Myocyte (in vitro differentiated cells): ENCODE measurements at places on chromosomes 3 and 15.

- DNase-seq = no peak
Measured at GRCh38 chr3:107699682-107700081, 176.9 kb downstream of the BBX start.

GRCh38 chr3:15044326-15044725, 20.8 kb downstream of the MRPS25 start:
- no peak for DNase-seq

- DNase-seq = peak; percentile 3
Measured at GRCh38 chr3:157913741-157914150, 192.5 kb downstream of the SHOX2 start.

DNA sequence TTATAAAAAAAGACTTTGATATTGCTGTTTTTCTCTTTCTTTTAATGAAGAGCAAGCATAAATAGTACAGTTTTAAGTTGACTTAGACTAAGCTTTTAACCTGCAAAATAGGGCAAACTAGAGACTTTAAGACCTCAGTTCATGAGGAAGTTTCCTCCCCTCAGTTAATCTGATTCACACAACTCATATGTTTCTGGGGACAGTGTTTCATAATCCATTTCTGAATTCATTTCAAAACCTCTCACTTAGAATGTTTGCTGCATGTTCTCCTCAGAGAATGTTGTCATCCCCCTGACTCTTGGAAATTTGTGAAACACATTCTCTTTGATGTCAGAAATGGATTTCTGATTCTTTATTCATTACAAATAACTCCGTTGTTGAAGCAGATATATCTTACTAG, 79.3 kb upstream of the SKOR1 start:
- DNase-seq = no peak

DNA sequence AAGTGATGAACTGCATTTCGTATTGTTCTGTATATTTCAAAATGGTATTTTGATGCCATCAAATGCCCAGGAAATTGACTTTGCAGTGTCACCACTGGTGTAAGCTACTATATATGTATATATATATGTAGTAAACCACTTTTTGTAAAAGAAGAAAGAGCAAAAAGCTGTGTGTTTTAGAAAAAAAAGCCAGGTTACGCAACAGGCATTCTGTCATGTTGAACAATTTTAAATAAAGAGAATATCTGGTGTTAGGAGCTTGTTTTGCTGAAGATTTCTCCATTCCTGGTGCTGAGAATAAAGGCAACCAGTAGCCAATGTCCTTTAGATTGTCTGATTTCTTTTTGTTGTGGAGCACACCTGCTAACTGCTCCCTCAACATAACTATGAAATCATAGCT, 3.7 kb upstream of the ABHD10 start:
- no peak for DNase-seq

- no peak for DNase-seq
Measured at GRCh38 chr15:84836844-84837243, 19.7 kb downstream of the ALPK3 start.

DNA sequence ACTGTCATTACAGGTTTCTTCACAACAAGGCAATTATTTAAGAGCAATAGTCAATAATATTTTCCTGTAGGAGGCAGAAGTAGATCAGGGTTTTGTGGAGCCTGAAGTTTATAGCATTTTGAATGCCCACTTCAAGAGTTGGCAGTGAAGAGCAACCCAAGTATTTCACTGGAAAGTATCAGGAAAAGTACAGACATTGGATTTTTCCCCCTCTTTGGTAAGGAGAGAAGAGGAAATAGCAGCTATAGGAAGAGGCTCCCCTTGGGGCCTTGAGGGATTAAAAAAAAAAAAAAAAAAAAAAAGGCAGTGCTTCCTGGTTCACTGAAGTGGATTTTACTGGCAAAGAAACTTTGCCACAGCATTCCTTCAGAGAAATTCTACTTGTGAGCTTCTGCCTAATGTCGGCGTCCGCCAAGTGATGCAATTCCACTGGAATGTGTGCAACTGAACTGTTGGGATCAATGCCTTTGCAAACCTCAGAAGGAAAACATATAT, 5.7 kb upstream of the CNTN6 start:
- DNase-seq = peak; percentile 3

- DNase-seq = peak; percentile 2
Measured at GRCh38 chr3:109224333-109224732, 87.8 kb downstream of the C3orf85 start.

GRCh38 chr15:31200735-31201151, 99.2 kb upstream of the TRPM1 start:
- peak; percentile 59 for DNase-seq

DNA sequence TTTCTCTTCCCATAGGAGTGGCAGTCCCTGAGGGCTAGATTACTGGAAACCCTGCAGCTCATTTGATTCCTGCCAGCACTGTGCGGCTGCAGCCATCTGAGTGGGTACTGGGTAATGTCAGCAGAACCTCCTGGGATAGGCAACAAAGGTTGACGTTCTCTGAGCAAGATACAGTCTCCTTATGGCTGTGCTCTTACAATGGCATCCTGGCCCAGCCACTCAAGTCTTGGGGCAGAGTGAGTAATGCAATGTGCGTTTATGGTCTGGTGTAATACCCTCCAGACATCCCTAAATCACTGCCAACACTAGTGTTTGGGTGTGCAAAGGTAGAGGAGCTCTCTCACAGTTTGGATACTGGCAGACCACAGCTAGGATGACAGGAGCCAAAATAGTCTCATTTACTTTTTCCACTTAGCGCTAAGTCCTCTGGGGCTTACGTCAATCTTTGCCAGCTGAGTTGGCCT, 775.8 kb downstream of the ZNF385D start:
- DNase-seq = no peak

DNA sequence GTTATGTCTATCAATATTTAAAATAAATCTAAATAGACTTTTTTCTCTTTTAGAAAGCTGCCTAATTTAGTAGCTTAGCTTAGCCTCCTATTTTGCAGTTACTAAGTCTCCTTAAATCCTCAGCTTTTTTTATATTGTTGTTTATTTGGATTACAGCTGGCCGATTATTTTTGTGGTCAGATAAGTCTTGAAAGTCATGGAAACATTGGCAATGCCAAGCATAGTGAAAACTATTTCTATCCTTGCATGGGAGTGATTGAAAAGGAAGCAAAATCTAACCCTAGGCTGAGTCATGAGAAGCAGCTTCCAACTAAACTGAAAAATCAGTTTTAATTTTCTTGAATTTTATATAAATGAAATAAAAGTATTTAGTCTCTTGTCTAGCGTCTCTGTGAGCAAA, 1063.0 kb upstream of the GBE1 start:
- no peak for DNase-seq

- no peak for DNase-seq
Measured at GRCh38 chr3:54262541-54262940, 140.2 kb downstream of the CACNA2D3 start.

- no peak for DNase-seq
Measured at GRCh38 chr3:114606336-114606735, 312.5 kb downstream of the TIGIT start.

GRCh38 chr15:95681836-95682544, 648.5 kb upstream of the NR2F2 start:
- peak; percentile 26 for DNase-seq

- peak; percentile 91 for DNase-seq
Measured at GRCh38 chr3:48018841-48019240, 2.6 kb upstream of the MAP4 start.

DNA sequence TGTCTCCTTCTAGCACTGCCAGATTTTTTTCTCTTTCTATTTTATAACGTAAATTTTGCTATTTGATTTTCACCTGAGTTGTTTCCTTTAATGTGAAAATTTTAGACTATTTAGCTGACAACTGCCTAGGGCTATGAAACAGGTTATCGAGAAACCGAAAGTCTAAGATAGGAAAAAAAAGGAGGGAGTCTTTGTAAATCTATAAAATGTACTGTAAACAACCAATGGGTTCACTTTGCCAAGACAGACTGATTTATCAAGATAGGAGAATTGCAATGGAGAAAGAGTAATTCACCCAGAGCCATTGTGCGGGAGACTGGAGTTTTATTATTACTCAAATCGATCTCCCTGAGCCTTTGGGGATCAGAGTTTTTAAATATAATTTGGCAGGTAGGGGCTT, 50.0 kb downstream of the TM4SF18 start:
- DNase-seq = no peak

DNA sequence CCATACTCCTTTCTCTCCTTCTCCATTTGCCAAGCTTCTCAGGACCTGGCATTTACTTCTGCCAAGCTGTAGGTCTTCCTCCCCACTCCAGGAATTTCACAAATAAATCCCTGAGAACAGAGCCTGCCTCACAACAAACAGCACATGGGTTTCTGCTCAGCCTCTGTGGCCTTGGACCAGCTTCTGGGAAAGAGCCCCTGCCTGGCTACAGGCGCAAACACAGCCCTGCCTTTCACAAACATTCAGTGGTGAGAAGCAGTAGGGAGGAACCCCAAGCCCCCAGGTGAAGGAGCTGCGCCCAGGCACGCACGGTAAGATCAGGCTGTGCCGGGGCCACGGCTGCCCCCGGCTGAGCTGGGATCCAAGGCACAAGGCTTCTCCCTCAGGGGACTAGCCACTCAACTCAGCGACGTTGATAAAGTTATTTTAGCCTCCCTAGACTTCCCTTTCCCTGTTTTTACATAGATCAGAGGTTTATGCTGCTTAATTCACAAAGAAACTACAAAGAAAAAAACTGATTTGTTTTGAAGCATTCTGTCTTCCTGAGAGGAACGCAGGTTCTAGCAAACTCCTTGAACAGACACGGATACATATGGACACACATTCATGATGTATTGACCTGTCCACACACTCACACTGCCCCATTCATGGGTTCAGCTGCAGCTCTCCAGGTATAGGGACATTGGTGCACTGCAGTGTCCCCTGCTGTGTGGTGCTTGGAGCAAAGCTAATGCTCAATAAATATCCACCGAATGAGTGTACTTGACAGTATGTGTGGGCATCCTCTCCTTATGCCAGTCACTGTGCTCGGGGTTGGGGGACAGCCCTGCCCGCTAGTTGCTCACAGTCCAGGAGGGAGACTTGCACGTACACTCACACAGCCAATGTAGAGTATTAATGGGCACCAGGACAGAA, 25.4 kb downstream of the HES1 start:
- DNase-seq = no peak

GRCh38 chr3:15820911-15821310, 23.1 kb upstream of the ANKRD28 start:
- DNase-seq = peak; percentile 37

GRCh38 chr3:105876780-105877327, 8.0 kb upstream of the CBLB start:
- DNase-seq = no peak

GRCh38 chr15:100918034-100918689, 995 bp upstream of the LRRK1 start:
- peak; percentile 24 for DNase-seq

DNA sequence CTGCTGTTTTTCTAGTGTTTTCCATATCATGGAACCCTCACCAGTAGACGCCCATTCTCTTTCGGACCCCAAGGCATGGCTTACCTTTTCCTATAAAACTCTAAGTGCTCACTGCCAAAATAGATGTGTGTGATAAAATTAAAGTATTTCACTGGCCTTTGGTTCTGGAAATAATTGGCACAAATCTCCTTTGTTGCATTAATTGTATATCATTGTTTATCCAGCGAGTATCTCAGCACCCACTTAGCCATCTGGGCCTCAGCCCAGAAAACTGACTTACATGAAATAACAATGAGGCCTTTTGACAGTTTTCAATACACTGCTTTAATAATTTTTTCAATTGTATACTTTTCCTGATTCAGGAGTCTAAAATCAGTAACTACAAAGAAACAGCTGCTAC, 105.1 kb downstream of the MECOM start:
- DNase-seq = no peak

- no peak for DNase-seq
Measured at GRCh38 chr3:40753951-40754350, 229.2 kb downstream of the ZNF621 start.

DNA sequence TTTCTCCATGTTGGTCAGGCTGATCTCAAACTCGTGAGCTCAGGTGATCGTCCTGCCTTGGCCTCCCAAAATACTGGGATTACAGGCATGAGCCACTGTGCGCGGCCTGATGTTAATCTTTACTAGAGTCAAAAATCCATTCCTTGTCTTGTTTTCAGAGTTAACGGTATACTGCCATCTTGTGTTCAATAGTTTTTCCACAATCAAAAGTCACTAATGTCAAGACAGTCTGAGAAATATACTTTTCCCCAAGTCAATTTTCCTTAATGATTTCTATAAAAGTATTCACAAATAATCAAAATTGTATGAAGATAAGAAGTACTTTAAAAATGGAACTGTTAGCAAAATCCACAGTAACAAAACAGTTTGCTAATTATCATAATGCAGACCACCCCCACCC, 8.5 kb downstream of the CRBN start:
- DNase-seq = peak; percentile 11

DNA sequence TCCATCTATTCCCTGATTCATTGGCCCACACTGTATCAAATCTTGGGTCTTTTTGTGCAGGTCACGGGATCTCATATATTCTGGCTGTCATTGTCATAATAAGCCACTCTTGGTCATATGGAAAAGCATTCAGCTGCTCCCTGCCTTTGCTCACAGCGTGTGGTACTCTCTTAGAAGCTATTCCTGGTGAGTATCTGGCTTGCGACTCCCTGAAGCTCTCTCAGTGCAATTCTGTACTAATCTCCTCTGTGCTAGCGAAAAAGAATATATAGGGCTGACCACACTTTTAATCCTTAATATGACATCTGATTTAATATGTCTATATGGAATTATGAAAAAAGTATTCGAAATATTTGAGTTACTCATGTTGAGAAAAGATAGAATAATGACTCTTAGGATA, 440.8 kb upstream of the GBE1 start:
- no peak for DNase-seq

- no peak for DNase-seq
Measured at GRCh38 chr15:72153269-72154000, 35.2 kb downstream of the SENP8 start.

DNA sequence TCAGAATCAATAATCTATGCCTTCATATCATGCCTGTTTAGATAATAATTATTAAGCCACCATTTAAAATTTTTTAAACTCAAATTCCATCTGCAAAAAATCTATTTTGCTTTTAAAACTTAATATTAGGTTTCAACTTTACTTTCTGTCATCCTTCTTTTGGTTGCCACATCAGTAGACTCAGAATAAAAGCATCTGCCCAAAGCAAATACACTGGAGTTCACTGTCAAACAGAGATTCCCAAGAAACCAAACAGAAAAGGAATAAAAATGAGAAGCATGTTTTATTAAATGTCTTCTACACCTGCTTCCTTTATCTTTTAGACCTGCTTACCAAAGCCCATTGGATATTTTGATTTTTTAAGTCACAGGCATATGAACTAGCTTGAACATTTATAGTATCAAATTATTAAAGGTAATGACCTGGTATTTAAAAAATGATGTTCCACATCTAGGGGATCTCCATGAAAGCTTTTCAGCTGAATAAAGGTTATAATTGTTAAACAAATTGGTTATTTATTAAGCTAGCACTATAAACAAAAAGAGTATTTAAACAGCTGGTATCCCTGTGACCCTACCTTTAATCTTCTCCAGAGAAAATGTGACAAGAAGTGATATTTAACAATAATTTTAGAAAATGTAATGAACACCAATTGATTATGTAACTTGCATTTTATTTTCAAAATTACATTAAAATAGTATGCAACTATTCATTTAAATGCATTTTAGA, 62.5 kb downstream of the ALCAM start:
- no peak for DNase-seq

- no peak for DNase-seq
Measured at GRCh38 chr3:179842061-179842460, 189.2 kb downstream of the USP13 start.

- DNase-seq = no peak
Measured at GRCh38 chr3:108338901-108339545, 42.7 kb downstream of the HHLA2 start.
